ENCODE measurements at places on chromosomes 12 and 14.

GRCh38 chr12:43277651-43278540 lies 274.1 kb downstream of the ADAMTS20 start:
- no peak for DNase-seq

DNA sequence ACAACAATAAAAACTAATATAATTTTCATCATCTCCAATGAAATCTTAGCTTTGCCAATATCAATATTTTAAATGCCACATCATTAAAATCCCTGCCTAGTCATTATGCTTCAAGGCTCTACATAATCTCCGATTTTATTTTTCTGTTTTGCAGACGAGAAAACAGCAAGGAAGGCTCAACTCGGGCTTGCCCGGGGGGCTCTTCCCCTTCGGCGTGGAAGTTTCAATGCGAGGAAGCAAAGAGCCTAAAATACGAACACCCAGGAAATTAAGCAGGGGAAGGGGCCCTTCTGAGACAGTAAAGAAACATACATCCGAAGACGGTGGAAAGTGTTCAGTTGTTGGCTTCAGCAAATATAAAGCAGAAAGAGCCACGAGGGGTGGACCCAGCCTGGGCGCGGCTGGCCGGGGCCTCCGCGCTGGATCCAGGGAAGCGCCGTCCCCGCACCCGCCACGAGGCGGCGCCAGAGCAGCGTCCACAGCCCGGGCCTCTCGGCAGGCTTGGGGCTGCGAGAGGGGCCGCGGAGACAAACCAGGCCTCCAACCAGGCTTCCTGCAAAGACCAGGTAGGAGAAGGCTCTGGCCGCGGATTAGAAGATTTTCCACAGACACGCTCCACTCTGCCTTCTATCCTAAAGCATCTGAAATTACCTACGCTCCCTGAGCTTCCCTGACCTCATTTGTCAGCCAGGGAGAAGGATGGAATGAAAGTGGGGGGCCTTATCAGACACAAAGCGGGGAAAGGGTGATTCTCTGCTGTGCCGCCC lies 77.2 kb downstream of the SERPINA3 start:
- peak; percentile 84 for DNase-seq

DNA sequence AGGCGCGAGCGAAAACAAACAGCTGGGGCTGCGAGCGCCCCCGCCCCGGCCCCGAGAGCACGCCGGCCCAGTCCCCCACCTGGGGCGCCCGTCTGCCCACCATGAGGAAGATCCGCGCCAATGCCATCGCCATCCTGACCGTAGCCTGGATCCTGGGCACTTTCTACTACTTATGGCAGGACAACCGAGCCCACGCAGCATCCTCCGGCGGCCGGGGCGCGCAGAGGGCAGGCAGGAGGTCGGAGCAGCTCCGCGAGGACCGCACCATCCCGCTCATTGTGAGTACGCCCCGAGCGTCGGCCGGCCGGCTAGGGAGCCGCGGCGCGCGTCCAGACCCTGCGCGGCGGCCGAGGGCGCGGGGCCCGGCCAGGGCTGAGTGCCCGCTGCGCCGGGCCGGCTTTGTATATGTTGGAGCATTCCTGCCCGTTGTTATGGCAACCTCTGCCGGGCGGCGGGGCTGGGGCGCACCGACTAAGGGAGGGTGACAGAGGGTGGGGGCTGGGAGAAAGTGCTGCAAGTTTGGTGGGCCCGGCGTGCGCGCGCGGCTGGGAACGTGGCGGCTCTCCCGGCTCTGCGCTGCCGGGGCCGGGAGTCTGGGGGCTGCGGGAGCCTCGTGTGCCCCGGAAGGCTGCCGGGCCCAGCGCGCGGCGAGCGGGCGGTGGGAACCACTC lies 367 bp downstream of the GALNT16 start:
- DNase-seq: peak; percentile 59

GRCh38 chr14:60723907-60724618 lies at the start of gene SIX4:
TSS of gene SIX4 (minus strand) at chr14:60724351. CDS start at chr14:60724074, 277 bp downstream.
- peak; percentile 97 for DNase-seq

DNA sequence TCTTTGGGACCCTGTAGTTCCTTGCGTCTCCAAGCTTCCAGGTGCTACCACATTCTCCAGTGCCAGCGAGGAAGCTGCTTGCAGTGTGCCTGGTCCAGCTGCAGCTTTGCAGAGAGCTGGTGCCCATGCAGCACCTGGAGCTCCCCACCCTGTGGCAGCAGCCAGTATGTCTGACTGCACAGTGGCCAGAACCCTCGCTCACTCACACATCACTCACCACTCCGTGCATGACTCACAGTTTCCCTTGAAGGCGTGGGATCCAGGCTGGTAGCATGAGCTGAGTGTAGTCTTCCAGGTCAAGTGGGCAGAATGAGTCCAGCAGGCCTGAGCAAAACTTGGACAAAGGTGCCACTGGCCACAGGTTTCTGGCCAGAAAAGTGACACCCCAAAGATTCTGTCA lies 33.6 kb downstream of the SDR9C7 start:
- no peak for DNase-seq

- no peak for DNase-seq
Measured at GRCh38 chr14:71687166-71687831, 244.9 kb upstream of the RGS6 start.

All from NCI-H526 (cell line).